NCI-H2081 treated with DMSO at 0.1 percent for 48 hours (cell line): ENCODE measurements at places on chromosomes 16 and 17.

DNA sequence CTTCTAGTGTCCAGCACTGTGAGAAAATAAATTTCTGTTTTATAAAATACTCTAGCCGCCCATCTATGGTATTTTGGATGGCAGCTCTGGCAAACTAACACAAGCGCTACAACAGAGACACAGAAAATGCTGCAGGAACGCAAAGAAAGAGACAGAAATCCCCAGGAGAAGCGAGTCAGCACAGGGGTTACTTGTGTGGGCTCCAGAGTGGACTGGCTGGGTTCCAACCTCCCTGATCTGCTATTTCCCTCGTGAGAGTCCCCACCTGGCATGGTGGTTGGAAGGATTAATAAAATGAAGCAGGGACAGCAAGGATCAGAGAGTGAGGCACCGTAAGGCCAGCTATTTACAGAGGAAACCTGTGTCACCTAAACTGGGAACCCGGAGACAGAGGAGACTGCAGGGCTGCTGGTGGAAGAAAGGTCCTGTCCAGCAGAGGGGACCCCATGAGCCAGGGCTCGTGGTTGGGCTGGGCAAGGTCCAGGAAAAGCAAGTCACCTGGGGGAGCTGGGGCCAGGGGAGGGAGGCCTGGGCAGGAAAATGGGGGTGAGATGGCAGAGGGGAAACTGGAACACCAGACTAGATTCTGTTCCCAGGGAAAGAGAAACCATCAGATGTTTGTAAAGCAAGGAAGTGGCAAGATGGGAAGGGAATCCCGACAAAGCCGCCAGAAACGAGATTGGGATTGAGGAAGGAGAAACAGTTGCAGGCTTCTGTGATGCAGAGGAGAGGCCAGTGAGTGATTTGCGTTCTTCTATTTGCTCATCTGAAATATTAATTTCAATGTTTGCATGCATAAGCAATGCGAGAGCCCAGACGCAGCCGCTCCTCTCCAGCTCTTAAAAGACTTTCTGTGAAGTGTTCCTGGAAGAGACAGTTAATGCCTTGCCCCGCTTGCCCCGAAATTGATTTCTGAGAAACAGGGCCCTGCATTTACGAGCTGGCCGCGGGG lies 63.0 kb upstream of the TEKT3 start:
- no peak for DNase-seq

DNA sequence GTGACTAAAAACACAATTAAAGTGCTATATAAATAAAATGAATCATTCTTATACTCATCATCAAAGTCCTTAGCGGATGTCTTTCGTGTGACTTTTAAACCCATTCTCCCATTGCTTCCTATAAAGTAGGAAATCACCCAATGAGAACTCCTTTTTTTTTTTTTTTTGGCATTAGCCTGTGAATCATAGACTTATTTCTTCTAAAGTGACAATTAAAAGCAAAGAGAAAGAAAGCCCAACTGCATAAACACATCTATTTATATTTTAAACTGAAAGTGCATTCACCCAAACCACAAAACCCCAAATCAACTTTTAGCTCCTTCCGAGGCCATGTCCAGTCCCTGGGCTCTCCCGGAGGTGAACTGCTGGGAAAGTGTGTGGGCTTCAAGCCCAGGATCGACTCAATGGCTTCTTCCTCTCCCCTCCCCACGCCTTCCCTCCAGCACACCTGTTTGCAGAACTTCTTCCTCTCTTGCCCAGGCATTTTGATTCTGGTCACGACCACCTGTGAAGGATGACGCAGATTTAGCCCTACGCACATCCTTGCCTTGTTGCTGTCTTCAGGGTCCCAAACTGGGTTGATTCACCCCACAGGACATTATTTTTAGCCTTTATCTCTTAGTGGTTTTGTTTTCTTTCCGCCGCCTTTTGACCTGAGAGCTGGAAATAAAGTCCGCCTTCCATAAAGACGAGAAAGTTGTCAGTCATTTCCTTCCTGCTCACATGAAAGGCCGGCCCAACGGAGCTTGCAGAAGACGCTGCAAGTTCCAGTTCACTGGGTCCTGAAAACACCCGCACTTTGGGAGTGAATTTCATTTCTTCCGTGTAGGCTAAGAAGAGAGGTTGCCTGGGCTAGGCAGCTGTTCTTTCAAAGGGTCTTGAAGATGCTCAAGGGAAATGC lies 166.8 kb downstream of the MAP2K6 start:
- DNase-seq: no peak

- no peak for DNase-seq
Measured at GRCh38 chr16:11824362-11824761, 27.0 kb downstream of the RSL1D1 start.

- no peak for DNase-seq
Measured at GRCh38 chr17:73305845-73306836, 5.7 kb downstream of the CDC42EP4 start.

DNA sequence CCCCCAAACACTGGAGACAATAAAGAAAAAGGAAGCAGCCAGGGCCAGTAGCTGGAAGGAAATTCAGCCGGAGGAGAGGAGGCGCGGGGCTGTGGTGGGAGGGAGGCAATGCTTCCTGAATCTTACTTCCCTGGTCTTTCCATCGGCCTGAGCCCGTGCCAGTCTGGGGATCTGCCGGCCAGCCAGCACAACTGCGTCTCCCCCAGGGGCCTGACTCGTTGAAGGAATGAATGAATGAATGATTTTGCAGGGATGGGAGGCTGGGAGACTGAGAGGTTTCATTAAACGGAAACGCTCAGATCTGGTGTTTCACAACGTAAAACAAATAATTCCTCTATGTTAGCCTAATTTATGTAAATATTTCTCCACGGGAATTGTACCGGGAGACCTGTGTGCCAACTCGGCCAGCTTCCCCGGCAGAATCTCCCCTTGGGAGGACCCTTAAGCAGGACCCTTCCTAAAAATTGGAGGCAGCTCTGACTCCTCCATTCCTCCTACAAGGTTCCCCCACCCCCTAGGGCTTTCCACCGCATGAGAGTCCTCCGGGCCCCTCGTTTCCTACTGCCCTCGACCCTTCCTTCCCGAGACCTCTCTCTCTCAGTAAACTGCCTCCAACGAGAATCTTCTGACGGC lies 1.3 kb upstream of the BAIAP2 start:
- no peak for DNase-seq

DNA sequence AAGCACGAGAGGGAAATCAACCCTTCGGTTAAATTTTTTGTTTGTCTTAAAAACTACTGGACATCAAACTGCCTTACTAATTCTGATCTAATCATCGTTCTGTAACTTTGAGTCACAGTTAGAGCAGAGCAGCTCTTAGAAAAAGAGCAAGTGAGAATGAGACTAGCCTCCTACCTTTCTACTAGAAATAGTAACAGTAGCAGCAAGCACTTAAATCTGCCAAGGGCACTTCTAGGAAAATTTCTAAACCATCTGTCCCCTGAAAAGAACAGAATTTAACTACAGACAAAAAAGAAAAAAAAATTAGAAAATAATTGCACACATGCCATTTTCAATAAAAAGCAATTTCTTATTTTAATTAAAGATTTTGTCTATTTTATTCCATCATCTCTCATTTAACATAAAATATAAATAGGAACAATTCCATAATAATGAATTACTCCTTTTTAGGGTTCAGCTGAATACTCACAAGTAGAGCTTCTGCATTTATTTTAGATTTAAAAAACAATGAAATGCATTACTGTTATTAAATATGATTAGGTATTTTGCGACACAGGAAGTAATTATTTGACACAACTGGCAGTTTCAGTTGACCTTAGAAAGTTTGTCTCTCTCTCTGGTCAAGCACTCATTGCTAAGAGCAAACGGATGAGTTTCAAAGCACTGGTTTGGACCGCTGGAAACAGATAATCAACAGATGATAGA lies 250.8 kb upstream of the SOX9 start:
- no peak for DNase-seq

DNA sequence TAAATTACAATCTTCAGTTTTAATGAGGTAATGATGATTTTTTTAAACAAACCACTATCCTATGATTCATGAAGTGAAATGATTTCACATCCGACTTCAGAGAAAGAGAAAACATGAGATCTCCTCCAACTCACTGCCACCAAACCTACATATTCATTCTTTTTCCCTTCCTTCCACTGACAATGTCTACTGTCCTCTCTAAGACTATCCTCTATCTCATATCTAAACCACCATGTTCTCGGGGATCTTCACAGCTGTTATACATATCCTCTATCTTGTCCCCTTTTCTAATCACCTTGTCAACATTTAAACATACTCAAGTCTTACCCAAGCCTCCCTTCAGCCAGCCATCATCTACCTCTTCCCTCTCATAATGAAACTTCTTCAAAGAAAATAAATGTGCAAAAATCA lies 53.5 kb downstream of the SMURF2 start:
- DNase-seq: no peak

GRCh38 chr17:66923886-66924285 lies 40.6 kb upstream of the CACNG4 start:
- DNase-seq: no peak
